ENCODE measurements at places on chromosomes 3 and 15.

DNA sequence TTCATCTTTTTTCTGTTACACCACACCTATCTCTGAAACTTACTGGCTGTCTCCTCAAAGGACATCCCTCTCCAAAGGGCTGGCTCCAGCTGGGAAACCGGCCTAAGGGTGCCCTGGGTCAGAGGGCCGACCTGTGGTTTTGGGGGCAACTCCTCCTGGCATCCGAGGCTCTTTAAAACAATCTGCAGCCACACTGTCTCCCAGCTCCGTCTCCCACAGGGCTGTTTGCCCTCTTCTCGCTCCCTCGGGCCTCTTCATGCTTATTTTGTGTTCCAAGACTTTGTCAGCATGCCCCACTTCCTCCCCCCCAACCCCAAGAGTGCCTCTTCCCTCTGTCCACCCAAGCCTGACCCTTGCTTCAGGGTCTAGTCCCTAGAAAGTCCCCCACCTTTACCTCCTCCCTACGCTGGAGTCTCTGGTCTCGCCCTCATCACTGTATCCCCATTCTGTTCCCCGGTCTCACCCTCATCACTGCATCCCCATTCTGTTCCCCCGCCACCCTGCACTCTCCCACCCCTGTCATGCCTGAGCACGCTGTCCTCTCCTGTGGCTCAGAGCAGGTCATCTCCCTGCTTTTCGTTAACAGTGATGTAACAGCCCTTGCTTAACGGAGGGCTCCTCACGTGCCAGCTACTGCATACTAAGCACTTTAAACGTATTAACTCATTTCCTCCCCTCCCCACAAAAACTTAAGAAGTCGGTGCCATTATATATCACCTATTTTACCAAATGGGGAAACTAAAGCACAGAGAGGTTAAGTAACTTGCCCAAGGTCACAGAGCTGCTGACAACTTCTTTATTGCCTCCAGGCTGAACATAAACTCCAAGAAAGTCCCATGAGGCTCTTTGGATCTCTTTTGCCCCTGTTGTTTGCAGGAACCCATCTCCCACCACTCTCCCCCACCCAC, 1.1 kb upstream of the CSK start:
- DNase-seq: no peak

DNA sequence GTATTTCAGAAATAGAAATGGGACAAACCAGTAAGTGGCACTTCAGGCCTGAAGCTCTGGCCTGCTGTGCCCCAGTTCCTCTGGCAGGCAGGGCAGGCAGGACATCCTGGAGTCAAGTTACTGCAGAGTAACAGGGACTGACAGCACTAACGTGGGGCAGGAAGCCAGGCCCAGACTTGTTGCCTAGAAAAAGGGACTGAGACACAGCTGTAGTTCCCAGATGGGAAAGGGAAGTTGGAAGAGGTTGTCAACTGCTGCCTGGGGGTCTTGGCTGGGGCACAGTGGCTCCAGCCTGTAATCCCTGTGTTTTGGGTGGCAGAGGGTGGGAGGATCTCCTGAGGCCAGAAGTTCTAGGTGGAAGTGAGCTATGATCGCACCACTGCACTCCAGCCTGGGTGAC, 171.9 kb downstream of the FMN1 start:
- DNase-seq: no peak

DNA sequence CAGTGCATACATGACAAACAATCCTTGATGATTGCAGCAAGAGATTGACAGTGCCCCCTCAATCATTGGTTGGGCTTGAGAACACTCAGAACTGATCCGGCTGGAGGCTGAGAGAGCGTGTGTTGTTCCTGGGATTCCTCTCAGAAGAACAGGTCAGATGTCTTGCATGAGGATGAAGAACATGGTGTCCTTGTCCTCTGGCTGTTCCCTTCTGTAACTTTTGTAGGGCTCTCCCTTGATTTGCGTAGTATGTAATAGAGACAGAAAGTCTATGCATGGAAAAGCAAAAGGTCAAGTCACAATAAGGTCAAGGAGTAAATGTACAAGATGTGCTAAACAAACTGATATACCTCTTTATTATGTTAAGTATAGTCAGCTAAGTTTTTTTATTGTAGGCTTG, 8.2 kb downstream of the CHST2 start:
- no peak for DNase-seq

- no peak for DNase-seq
These were observed 925.1 kb upstream of the NR2F2 start for GRCh38 chr15:95405447-95405846.

DNA sequence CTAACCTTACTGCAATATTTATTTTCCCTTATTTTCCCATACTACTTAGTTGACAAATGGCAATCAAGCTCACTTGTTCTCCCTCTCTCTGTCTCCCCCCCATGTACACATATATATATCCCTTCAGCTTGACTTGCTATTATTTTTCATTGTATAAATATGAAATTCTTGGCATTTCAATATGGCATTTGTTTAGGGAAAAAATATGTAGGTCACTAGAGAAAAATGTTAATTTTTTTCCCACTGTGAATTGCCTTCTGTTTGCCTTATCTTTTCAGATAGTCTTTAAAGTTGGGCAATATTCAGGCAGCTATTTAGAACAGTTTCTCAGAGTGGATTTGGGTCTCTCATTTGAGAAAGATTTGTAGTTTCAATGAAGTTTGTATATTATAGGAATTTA, 62.8 kb upstream of the UTS2B start:
- DNase-seq: no peak

GRCh38 chr3:150743508-150743907, 19.5 kb downstream of the SIAH2 start:
- DNase-seq: no peak

DNA sequence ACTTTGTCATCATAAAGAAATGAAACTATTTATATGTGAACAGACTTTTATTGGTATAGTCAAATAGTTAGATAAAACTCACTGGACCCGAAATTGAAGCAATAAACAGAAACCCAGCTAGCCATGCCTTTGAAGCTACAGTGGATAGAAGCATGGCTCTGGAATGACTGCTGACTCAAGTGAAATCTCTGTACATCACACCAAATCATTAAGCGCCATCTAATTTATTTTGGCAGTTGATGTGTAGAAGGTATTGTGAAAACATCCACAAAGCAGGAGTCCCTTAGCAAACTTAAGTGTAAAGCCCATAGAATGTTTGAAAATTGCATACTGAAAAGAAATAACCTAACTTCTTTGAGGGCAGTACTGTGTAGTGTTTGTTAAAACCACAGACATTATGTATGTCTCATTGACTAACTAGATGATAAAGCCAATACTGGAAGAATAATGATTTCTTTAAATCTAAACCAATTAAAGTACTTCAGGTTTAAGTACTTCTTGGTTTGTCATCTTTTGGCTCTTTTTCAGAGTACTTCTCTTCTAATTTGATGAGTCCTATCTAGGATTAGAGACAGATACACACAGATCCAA, 42.8 kb upstream of the FBXL22 start:
- no peak for DNase-seq

- DNase-seq: no peak
These were observed 16.4 kb upstream of the LRIG1 start for GRCh38 chr3:66517241-66517640.

GRCh38 chr3:61829722-61830350, 268.5 kb downstream of the PTPRG start:
- no peak for DNase-seq

- DNase-seq: no peak
These were observed 38.9 kb downstream of the MYL3 start for GRCh38 chr3:46824211-46824970.

DNA sequence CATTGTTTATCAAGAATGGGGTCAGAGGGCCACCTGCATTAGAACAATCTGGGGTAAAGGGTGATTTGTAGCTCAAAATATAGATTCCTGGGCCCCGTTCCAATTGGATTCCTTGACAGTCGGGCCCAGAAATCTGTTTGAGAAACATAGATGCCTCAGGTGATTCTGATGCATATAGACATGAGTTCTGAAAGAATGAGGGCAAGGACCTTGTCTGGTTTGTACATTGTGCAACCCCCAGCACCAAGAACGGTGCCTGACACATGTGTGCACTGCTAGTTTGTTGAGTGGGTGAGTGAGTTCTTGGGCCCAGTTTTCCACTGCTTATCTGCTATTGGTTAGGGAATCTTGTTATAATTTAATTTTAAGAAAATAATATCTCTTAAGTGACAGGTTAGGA, 16.6 kb downstream of the CRYBG3 start:
- no peak for DNase-seq

GRCh38 chr3:21722768-21723167, 28.2 kb downstream of the ZNF385D start:
- no peak for DNase-seq

DNA sequence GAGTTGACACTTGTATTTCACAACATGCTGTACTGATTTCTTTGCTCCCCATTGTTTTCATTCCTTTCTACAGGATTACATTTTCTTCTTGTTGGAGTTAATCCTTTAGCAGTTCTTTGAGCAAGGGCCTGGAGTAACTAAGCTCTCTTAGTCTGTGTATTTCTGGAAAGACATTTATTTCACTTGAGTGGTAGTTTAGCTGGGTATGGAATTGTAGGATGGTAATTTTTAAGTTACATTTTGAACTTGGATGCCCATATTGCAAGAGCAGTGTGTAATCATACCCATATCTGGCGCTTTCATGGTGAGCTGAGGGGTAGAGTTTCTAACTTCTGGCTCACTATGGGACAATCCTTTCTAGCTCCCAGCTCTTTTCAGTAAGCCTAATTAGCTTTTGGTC, 74.6 kb downstream of the SLC6A11 start:
- DNase-seq: no peak

DNA sequence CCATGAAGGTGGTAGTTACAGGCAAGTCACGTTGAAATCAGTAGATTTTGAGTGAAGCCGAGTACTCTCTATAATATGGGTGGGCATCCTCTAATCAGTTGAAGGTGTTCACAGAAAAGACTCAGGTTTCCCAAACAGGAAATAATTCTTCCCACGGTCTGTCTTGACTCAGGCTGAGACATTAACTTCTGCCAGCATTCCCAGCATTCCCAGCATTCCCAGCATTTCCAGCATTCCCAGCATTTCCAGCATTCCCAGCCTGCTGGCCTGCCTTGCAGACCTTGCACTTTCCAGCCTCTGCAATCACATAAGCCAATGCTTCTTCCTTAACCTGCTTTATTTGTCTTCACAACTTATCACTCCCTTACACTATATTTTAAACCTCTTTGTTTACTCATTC, 542.3 kb upstream of the ROBO2 start:
- DNase-seq: no peak

DNA sequence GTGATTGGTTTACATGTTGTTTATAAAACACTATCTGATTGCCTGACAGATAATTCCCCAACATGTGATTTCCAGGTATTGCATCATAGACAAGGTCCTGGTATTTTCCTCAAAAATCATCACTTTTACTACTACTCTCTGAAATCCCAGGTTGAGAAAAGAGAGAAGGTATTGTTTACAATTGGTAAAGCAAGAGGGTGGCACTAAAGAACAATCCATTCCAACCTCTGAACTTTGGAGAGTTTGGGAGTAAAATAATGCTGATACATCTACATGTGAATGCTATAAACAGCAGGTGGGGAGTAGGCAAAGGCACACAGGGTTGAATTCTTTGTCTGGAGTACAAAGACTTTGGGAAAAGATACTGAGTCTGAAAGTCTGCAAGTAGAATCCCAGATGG, 134.2 kb downstream of the WDR72 start:
- no peak for DNase-seq

GRCh38 chr15:83248151-83249029, 36.1 kb downstream of the BNC1 start:
- no peak for DNase-seq

DNA sequence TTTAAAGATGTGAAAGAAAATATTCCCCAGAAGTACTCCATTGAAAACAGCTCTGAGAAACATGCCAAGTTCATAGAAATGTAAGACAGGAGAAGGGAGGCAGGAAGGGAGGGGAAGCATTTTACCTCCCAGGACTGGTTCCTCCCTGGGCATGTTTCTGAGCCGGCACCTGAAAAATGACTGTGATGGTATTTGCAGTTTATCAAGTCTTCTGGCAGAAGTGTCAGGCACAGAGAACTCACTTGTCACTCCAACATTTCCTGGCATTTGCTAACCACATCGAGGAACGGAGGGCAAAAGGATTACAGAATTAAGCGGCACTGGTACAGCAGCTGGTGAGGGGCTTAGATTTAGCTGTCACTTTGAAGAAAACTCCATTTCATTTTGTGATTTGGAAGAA, 1054.0 kb downstream of the TUSC7 start:
- no peak for DNase-seq

GRCh38 chr3:42685363-42685881, at the start of gene KLHL40:
KLHL40 (plus strand) TSS chr3:42685537; CDS start chr3:42685619, 82 bp downstream.
- DNase-seq: no peak

DNA sequence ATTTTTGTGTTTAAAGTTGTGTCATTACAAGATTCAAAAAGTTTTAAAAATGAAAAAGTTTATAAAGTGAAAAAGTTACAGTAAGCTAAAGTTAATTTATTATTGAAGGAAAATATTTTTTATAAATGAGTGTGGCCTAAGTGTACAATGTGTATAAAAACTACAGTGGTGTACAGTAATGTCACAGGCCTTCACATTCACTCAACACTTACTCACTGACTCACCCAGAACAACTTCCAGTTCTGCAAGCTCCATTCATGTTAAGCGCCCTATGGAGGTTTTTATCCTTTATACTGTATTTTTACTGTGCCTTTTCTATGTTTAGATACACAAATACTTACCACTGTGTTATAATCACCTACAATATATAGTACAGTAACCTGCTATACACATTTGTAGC, 76.3 kb downstream of the DTWD1 start:
- no peak for DNase-seq

- DNase-seq: no peak
These were observed 14.7 kb downstream of the BSN start for GRCh38 chr3:49568965-49569364.

- no peak for DNase-seq
These were observed 7.5 kb downstream of the HDGFL3 start for GRCh38 chr15:83200162-83200561.

DNA sequence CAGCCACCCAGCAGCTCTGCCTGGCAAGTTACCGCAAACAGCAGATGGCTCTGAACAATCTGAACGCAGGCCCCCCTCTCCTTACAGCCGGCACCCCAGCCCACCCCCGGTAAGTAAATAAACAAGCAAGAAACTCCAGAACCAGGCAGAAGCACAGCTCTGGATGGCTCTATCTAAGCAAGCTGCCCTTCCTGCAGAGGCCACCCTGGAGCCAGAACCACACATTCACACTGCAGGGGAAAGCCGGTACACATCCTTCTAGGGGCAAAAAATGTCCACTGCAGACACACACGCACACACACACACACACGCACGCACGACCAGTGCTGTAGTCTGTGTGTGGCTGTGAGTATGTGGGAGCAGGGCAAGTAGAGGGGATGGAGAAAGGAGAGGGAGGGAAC, 63.9 kb downstream of the ADCY5 start:
- DNase-seq: no peak

GRCh38 chr3:40677321-40677720, 152.6 kb downstream of the ZNF621 start:
- DNase-seq: no peak

- DNase-seq: peak; percentile 12
These were observed 11.0 kb upstream of the CTNNB1 start for GRCh38 chr3:41188306-41188705.

- DNase-seq: no peak
These were observed 30.8 kb upstream of the EOMES start for GRCh38 chr3:27752926-27753325.

All from activated T-helper 9 cell treated with anti-CD3 and anti-CD28 coated beads, Interleukin-2, amount 50 U/mL, for 16 hours (primary cell).